Stimulated activated memory B cell treated with anti-CD40 and anti-IgM and Interleukin-4, amounts not matched to agents 10 μg/mL and 1 μg/mL and 100 μg/mL, for 72 hours (primary cell): ENCODE measurements at places on chromosomes 1 and 21.

- ATAC-seq, result no peak
Observed at GRCh38 chr1:178055093-178055492, 38.8 kb upstream of the RASAL2 start.

GRCh38 chr1:56978819-56979218, 13.0 kb upstream of the C8B start:
- ATAC-seq, result no peak

GRCh38 chr1:173603056-173603591, at the start of gene SLC9C2:
TSS of gene SLC9C2 (minus strand) at chr1:173603072. CDS start at chr1:173601776, 1,296 bp downstream.
- ATAC-seq, result no peak

DNA sequence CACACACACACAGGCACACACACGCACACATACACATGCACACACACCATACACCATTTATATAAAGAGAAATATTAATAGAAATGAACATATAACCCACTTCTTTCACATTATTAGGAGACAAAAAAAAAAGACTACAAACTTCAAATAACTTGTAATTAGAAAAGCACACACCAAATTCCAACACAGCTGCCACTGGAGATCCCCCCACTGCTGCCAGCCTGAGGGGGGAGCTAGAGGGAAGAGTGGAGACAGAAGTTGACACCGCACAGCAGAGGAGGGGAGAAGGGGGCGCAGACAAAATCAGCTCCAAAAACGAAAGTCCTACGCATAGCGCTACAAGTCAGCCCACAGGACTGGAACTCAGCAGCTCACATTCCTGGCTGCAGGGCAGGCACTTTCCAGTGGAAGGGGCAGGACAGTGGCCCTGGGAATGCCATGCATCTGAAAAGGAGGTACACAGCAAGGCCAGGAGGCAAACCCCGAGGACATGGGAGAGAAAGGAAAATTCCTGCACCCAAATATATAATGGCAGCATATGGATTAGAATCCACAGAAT, 36.5 kb downstream of the LGALS8 start:
- no peak for ATAC-seq

- no peak for ATAC-seq
Observed at GRCh38 chr1:10672343-10673050, 123.9 kb downstream of the CASZ1 start.

DNA sequence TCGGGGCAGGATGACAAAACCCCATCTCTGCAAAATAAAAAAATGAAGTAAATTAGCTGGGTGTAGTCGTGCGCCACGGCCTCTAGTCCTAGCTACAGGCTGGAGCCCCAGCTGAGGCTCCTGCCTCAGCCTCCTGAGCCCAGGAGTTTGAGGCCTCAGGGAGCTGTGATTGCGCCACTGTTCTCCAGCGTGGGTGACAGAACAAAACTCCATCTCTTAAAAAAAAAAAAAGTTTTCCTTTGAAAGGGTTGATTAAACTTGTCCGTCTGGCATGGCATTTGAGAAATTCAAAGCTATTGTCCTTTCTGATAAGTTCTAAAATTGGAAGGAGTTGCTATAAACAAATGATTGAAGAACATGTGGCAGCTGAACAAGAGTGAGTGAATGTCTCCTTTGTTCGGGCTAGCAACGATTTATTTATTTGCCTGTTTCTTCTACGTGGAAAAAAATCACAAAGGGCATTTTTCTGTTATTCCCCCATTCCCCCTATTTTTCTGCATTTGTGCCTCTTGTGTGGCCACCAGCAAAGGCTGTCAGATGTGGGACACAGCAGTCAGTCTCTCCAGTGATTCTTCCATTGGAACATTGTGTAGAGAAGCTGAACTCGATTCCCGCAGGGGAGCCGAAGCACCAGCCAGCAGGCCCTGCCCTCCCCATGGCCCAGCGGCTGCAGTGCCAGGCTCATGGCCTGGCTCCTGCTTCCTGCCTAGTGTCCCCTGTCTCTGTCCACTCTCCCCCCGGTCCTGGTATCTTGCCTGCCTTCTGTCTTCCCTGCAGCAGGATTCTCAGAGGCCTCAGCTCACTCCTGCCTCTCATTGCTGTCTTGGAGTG, 21.5 kb upstream of the PWP2 start:
- no peak for ATAC-seq

DNA sequence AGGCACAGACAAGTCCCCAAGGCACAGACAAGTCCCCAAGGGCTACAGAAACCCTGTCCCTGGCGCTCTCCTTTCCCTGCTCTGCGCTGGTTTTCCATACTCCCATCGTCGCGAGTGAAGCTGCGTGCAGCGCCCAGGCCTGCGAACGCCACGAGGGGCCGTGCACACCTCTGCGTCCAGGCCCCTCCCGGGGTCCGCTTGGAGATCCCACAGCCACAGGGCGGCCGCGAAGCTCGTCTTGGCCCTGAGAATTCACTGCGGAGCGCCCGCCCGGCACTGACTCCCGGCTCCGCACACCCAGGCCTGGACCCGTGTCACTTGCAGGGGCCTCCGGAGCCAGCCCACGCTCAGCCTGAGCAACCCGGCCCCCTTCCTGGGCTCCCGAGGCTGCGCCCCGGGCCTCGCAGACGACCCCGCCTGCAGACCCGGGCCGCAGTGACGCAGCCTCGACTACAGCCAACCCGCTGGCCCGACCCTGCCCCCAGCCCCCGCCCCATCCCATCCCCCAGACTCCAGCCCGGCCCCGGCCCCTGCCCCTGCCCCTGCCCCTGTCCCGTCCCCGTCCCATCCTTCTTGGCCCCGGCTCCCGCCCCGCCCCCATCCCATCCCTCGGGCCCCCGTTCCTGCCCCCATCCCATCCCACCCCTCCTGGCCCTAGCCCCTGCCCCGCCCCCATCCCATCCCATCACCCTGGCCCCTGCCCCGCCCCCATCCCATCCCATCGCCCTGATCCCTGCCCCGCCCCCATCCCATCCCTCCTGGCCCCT, 841 bp downstream of the POFUT2 start:
- ATAC-seq, result no peak

DNA sequence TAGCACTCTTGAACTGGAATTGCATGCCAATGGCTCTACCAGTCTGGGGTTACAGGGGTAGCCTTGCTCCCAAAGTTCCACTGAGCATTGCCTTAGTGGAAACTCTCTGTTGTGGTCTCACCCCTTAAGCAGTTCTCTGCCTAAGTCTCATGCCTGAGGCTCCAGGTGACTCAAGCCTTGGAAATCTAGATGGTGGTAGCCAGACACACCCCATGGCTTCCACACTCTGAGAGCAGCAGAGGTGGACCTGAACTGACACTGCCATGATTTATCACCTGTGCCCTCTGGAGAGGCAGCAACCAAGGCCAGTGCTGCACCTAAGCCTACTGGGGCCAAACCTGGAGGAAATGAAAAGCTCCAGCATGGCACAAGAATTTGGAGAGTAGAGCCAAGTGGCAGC, 285.7 kb upstream of the PKN2 start:
- ATAC-seq, result peak; percentile 55

- no peak for ATAC-seq
Observed at GRCh38 chr1:26717017-26717491, 21.2 kb downstream of the ARID1A start.

DNA sequence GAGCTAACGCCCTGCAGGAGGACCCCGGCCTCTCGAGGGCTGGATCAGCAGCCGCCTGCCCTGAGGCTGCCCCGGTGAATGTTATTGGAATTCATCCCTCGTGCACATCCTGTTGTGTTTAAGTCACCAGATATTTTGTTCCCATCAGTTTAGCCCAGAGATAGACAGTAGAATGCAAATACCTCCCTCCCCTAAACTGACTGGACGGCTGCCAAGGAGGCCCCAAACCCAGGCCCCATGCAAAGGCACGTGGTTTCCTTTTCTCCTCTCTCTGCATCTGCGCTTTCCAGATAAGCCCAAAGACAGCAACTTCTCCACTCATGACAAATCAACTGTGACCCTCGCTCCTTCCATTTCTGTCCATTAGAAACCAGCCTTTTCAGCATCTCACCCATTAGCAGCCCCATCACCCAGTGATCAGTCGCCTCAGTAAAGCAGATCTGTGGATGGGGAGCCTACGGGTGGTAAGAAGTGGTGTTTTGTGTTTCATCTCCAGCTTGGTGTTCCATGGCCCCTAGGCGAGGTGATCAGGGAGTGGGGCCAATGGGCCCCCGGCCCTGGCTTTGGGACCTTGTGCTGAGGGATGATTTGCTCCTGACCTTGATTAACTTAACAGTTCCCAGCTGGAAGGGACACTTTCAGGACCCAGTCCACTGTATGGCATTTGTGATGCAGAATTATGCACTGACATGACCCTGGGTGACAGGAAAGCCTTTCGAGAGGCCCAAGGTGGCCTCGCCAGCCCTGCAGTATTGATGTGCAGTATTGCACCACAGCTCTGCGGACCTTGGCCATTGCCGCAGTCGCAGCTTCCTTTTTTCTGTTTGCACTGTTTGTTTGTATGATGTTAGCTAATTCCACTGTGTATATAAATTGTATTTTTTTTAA, 5.2 kb downstream of the NPPA start:
- ATAC-seq, result peak; percentile 67

DNA sequence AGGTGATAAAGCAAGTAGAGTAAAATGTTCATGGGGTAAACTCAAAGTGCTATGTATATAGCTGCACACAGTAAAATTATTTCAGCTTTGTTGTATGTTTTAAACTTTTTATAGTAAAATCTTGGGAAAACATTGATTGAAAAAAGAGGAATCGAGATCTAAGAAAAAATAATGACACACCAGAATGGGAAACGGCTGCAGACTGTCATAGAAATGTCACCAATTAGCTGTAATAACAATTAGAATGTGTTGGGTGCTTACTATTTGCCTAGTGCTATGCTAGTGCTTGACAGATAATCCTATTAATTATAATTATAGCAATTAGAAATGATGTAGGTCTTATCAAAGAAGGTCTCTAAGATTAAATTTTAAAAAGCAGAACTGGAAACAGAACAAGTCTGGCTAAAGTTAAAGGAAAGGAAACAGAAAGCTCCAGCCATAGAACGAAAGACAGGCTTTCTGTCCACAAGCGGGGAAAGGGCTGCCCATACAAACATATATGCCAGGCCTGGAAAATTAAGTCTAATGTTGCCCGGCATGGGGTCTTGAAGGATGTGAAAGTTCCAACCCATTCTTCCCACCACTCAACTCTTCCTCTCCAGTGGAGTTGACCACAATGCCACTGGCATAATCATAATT, 5.0 kb downstream of the PCNX2 start:
- no peak for ATAC-seq

- no peak for ATAC-seq
Observed at GRCh38 chr1:214568328-214568727, 16.9 kb upstream of the PTPN14 start.

DNA sequence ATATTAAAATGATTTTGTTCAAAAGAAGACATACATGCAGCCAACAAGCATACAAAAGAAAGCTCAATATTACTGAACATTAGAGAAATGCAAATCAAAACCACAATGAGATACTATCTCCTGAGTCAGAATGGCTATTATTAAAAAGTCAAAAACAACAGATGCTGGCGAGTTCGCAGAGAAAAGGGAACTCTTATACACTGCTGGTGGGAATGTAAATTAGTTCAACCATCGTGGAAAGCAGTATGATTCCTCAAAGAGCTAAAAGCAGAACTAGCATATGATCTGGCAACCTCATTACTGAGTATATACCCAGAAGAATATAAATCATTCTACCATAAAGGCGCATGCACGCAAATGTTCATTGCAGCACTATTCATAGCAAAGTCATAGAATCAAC, 126.0 kb upstream of the HMCN1 start:
- ATAC-seq, result peak; percentile 95

DNA sequence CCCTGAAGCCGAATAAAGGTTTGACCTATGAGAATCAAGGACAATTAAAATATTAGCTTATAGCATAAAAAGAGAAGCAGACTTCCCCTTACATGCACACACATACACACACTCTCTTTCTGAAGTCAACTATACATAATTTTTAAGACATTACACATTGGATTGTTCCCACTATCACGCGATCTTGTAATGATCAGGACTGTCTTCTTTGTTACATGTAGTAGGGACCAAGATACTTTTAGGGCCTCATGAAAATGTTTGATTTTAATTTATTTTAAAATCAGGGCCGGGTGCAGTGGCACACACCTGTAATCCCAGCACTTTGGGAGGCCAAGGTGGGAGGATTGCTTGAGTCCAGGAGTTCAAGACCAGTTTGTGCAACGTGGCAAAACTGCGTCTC, 16.4 kb upstream of the IRF2BP2 start:
- ATAC-seq, result no peak

DNA sequence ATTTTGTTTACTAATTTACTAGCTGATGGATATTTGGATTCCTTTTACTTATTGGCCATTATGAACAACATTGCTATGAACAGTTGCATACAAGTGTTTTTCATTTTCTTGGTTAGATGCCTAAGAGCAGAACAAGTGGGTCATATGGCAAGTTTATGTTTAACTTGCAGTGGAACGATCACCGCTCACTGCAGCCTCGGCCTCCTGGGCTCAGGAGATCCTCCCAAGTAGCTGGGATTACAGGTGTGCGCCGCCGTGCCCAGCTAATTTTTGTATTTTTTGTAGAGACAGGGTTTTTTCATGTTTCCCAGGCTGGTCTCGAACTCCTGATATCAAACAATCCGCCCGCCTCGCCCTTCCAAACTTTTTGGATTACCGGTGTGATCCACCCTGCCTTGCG, 820.5 kb upstream of the TMPRSS15 start:
- no peak for ATAC-seq

GRCh38 chr1:46412893-46413595, 18.9 kb downstream of the FAAH start:
- peak; percentile 3 for ATAC-seq

DNA sequence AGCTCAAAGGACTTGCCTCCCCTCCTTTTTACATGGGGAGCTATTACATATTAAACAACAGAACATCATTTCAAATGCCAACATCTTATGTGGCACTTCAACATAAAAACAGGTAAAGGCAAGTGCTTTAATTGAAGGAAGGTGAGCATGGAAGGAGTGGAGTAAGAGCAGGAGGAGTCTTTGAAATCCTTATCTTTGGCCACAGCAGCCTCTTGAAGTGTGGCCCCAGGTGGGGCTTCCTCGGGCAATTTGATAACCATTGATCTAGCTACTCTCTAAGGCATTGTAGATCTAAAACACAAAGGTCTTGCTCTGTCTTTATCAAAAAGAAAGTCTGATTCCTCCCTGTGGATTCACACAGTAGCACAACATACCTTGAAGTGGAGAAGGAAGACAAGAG, 70.9 kb upstream of the PPP2R5A start:
- ATAC-seq, result no peak

DNA sequence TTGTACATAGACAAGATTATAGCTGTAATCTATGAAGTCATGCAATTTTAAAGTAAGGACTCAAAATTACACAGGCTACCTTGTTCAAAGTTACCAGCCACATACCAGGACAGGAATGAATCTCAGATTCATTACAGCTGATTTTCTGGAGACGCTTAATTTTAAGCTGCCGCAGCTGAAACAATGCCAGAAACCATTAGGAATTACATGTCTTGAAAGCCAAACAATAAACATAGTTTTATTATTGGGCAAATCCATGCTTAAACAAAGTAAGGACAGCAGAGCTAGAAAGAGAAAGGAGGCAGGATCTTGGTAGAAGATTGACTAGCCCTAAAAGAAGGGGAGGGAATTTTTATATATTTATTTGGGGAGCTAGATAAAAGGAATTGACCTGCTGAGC, 19.2 kb upstream of the CD1D start:
- ATAC-seq, result no peak
